ENCODE measurements at places on chromosomes 2 and 18.
A peak's percentile ranks its signal among the peaks of the same experiment; 100 is the strongest.

- no peak for DNase-seq
Measured at GRCh38 chr18:50199921-50200320, 5.0 kb upstream of the MYO5B start.

DNA sequence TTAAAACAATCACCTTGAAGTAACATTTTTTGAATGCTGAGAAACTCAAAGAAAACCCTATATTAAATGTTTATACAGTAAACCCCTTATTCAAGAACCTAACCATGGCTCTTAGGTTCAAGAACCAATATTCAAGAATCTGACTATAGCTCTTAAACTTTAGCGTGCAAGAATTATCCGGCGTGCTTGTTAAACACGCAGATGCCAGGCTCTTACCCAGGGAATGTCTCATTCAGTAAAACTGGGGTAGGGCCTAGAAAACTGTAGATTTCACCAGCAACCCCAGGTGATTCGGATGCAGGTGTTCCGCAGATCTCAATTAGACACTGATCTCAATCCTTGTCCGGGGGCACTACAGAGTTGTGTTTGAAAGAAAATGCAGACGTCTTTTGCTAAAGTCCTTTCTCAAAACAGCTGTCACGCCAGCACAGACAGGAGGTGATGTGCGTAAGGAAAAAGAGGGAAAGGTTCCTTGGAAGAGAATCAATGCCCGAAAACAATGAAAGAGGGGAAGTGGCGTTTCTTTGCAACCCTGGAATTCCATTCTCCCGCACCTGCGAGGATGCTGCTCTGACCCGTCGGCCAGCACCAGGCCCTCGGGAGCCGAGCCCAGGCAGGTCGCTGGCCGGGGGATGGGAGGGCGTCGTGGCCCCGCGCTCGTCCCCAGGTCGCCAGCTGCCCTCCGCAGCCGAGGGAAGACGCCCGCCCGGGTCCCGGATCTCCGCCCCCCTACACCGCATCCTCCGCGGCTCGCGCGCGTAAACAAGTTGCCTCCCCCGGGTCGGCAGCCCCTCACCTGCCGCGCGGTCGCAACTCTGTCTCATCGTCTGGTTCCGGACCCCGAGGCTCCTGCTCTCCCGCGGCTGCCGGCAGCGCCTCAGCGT lies 851 bp downstream of the EIF2AK3 start:
- DNase-seq = peak; percentile 55

- DNase-seq = no peak
Measured at GRCh38 chr2:145930318-145930717, 1410.4 kb upstream of the ZEB2 start.

DNA sequence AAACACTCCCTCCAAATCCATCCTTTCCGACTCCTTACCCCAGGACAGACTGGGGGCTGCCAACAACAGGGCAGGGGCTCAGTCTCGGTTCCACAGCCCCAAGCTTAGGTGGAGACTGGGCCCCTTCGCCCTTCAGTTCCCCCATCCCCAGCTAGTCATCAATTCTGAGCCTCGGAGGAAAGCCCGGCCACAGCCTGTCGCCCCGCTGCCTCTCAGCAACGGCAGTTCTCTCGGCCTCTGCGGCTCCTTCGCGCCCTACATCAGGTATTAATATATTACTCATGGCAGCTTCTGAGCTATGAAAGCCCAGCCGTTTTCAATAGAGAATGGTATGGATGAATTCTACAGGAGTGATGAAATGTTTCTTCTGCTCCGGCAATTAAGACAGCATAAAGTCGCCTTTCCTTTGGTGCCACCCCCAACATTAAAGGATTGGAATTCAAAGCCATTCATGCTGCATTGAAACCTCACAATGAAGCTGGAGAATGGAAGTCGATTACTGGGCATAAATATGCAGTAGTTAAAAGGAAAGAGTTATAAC lies 2.8 kb downstream of the HDAC4 start:
- no peak for DNase-seq

- DNase-seq = no peak
Measured at GRCh38 chr2:20526708-20527107, 79.8 kb downstream of the RHOB start.

DNA sequence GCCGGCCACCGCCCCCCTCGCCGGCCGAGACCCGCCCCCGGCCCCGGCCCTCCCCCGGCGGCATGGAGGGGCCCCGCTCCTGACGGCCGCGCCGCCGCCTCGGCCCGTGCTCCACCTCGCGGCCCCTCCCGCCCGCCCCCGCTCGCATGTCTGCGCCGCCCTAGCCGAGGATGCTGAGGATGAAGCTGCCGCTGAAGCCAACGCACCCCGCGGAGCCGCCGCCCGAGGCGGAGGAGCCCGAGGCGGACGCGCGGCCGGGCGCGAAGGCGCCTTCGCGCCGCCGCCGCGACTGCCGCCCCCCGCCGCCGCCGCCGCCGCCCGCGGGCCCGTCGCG lies 397 bp downstream of the ZCCHC2 start:
- no peak for DNase-seq

DNA sequence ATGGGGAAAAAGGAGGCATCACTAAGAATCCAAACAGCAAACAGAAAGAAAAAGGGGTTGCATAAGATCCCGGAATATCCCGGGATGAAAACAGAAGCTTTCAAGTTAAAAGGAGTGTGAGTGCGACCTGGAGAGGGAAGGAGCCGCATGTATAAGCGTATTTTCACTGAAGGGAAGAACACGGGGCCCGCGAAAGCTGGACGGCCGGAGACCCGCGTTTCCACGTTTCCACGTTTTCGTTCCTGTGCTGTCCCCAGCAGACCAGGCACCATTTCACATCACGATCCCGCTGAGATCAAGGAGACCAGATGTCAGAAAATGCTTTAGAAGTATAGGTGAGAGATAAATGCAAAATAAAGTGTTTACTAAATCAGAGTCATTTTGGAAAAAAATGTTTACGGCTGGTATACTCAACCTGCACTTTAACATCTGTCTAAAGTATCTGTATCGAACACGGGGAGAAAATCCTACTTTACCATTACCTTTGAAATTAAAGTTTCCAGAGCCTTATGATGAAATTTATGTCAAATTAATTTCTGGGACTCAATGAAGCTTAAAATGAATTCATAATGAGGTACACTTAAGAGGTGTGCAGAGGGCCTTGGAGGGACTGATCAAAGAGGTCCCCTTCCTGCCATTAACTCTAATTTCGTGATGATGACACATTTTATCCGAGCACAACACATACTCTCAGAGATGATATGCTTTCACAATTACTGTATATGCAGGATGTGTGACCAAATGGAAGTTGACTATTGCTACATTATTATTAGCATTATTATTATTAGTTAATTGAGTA lies 71.0 kb upstream of the SALL3 start:
- no peak for DNase-seq

DNA sequence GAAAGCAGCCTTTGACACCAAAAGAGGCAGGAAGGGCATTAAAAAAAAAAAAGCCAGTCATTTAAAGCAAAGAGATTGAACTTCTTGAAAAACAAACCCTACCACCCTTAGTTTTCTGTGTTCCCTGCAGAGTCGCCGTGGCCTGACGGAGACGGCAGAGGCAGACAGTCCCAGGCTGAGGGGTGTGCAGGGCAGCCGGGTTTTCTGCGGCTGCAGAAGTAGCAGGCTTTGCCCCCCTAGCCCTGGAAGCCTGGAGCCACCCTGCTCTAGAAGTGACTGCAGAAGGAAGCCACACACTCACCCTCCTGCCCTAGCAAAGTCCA lies 2.8 kb downstream of the INPP5D start:
- DNase-seq = no peak

DNA sequence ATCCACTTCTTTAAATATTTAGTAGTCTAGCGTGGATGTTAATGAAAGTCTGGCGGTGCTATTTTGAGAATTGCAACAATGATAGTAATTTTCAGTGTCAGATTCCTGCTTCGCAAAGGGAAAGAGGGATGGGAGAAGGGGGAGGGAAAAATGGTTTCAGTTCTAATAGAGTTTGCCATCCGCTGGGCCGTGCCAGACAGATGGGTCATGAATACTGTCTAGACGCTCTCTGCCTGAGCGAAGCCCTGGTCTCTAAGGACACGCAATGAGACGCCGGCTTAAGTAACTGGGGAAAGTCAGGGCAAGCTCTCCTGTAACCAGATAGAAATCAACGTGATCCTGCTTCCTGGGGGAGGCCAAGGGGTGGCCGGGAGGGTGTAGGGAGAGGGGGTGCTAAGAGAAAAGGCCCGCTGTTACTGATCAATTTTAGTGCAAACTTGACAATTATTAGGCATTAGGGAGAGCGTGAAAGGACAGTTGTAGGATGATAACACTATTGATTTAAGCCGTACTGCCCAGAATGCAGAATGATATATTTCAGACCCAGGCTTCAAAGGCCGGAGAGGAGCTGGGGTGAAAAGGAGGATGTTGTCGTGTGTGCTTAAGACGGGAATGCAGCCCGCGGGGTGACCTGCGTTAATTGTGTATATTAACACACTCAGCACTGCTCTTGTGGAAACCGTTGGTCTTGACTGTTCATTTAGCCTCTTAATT lies 229.2 kb downstream of the LDLRAD4 start:
- DNase-seq = peak; percentile 77

DNA sequence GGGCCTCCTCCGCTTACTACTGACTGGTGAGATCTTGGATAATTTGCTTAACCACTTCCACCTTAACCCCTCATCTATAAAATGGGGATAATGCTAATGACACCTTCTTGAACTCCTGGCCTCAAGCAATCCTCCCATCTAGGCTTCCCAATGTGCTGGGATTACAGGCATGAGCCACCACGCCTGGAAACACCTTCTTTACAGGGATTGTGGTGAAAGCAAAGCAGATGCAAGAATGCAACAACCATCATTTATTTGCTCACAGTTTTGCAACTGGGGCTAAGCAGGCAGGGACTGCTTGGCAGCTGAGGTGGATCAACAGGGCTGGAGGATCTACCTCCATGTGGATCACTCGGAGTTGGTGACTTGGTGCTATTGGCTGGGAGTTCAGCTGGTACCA lies 76.2 kb upstream of the ZNF532 start:
- no peak for DNase-seq

DNA sequence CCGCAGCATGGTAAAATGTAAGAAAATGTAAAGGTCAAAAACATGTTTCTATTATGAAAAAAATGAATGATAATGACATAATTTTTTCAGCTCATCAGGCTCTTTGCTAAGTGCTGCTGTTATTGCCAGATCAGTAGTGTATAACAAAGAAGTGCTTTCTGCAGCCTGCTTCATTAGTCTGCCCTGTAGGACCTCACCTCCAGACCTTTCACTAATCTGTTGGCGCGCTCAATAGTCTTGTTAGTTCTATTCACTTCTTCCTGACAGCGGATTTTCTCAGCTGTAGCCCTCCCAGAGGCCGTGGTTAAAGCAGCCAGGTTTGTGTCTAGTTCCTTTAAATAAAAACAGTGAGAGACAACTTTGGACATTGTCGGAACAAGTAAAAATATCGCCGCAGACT lies 97.7 kb downstream of the CDCA7 start:
- DNase-seq = no peak
